ENCODE measurements at places on chromosomes 5 and 9.

- DNase-seq, result peak; percentile 65
Observed at GRCh38 chr5:15249152-15249551, 250.8 kb upstream of the FBXL7 start.

DNA sequence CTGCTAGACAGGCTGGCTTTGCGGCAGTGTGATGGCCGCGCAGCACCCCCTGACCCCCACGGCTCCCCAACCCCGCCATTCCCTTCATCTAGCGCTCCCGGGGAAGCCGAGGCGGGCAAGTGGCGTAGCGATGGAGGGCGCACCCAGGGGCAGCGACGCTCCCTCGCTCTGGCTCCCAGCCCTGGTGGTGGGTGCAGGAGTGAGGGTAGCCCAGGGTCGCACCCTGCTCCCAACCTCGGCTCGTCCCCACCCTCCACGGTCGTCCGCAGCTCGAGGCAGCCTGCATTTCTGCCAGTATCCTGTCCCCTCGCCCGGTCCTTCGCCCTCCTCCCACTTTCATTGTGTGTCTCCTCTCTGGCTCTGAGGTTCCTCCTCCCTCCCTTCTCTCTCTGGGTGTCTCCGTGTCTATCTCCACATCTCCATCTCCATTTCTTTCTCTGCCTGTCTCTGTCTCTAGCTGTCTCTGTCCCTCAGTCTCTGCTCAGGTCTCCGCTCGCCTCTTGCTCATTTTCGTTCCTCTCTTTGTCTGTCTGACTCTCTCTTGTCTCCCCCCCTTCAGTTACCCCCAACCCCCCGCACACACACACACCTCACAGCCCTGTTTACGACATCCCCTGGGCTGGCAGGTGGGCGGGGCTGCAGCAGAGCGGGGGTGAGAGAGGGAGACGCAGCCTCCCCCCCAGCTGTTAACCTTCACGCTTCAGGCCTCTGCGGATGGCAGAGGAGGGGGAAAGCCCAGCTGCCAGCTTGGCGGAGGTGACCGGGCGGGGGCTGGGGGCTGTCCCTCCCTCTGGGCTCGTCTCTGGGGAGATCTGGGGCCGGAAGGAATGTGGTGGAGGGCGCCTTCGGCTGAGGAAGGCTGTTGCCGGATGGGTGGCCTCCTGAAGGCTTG lies 48.7 kb upstream of the PSD2 start:
- no peak for DNase-seq

DNA sequence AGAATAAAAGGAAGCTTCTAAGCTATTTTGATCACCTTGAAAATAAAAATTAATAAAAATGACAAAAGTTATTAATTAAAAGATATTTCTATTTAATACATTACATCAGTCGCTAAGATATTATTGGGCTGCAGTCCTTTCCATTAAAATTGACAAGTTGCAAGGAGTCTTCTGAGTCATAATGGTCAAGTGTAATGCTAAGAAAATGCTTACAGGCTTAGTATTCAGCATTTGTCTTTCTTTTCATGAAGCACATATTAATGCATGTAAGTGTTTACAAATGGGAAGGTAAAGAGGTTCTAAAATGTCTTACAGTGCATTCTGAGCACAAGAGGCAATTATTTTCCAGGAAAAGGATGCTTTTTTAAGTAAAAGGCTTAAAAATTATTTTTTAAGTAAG lies 17.3 kb downstream of the SPINK9 start:
- no peak for DNase-seq

GRCh38 chr5:76544268-76544926 lies 78.8 kb downstream of the F2RL2 start:
- DNase-seq, result peak; percentile 6

DNA sequence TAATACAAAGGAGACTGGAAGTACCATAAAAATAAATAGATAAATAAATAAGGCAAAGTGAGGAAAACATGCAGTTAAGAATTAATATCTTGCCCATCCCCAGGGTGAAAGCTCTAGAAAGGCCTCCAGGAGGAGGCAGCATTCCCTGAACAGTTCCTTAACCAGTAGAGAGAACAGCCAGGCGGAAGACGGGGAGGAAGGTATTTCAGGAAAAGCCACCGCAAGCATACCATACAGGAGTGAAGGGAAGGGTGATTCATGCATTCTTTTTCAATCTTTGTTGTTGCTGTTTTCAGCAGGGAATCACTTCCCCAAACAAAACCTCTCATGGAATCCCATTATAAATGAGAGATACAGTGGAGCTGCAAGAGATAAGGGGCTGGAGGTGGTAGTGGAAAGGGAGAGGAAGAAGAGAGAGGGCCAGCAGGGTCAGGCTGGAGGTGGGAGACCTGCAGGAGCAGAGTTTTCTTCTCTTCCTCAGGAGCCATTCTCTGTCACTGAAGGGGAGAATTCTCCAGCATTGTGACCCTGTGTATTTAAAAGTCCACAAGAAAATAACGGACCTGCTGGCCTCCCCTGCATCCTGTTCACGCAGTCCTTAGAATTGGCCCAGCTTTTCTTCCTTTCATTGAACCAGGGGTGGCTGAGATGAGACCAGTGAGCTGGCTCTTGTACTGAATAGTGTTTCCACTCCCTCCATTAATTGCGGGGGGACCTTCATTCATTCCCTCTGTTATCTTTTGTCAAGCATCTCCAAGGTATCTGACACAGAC lies 255.9 kb downstream of the FAM114A2 start:
- DNase-seq, result peak; percentile 23

DNA sequence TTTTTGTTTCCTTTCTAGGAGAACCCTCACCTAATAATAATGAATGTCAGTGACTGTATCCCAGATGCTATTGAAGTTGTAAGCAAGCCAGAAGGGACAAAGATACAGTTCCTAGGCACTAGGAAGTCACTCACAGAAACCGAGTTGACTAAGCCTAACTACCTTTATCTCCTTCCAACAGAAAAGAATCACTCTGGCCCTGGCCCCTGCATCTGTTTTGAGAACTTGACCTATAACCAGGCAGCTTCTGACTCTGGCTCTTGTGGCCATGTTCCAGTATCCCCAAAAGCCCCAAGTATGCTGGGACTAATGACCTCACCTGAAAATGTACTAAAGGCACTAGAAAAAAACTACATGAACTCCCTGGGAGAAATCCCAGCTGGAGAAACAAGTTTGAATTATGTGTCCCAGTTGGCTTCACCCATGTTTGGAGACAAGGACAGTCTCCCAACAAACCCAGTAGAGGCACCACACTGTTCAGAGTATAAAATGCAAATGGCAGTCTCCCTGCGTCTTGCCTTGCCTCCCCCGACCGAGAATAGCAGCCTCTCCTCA lies 87.1 kb downstream of the OSMR start:
- DNase-seq, result no peak

- DNase-seq, result no peak
Observed at GRCh38 chr5:157890836-157891597, 32.1 kb upstream of the CLINT1 start.

GRCh38 chr5:24444414-24444813 lies 200.4 kb downstream of the CDH10 start:
- no peak for DNase-seq

GRCh38 chr9:113654605-113655428 lies 191.3 kb downstream of the RGS3 start:
- no peak for DNase-seq

DNA sequence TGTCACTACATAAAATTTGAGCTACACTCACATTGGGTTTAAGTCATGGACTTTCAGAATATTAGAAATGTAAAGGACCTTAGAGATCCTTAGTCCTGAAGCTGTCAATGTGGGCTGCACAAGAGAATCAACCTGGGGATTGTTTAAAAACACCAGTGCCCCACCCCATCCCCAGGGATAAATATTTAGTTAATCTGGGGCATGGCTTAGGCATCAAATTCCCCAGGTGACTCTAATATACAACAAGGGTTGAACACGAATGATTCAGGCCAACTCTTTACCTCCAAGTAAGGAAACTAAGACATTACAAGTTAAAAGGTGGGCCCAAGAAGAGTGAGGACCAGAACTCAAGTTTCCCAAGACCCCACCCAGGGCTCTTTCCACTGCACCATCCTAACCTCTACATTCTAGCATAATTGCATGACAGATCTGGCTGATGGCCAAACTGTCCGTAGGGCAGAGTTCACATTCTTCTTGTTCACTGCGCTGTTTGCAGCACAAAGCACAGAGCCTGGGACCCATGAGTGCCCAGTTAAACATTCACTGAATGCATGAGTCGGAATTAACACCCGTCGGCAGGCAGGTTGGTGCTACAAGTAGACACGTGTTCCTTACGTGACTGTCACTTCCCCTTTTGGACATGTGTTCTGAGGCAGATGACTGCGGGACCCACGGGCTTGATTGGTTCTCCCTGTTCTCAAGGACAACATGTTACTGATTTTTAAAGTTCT lies 25.2 kb downstream of the CYFIP2 start:
- DNase-seq, result no peak

GRCh38 chr9:135246248-135247205 lies 159.1 kb downstream of the OLFM1 start:
- DNase-seq, result no peak

DNA sequence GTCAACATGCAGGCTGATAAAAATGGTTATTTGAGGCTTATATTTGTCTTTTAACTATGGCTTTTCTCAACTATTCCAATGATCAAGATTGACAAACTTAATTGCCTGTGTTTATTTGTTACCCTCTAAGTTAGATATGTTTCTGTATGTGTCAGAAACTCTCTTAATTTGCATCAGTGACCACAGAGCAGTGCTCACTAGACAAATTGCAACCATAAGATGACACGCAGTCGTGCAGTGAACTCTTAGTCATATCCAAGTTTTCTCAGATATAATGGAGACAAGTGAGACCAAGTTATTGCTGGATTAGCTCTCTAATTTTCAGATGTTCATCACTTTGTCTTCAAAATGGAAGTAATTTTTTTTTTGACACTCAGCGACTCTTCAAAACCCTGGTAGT lies 342.2 kb upstream of the RFX3 start:
- DNase-seq, result no peak

DNA sequence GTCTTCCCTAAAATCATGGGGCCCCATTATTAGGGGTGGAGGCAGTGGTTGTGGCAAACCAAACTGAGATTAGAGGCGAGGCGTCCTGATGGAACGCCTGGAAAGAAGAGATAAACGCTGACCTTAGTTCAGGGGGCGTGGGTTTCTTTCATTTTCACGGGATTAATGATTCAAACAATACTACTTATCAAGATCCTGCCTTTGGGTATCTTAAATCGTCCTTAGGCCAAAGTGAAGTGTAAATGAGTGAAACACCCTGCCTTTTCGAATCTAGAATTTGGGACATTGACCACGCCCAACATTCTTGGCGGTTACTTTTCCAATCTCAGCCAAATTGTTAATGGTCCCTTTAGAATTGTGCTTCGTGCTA lies 1.0 kb upstream of the UBTD2 start:
- no peak for DNase-seq

- no peak for DNase-seq
Observed at GRCh38 chr5:129904667-129905472, 605 bp downstream of the CHSY3 start.

Measured in non-pigmented ciliary epithelial cell (primary cell).